ENCODE measurements at places on chromosomes 1 and 21.

DNA sequence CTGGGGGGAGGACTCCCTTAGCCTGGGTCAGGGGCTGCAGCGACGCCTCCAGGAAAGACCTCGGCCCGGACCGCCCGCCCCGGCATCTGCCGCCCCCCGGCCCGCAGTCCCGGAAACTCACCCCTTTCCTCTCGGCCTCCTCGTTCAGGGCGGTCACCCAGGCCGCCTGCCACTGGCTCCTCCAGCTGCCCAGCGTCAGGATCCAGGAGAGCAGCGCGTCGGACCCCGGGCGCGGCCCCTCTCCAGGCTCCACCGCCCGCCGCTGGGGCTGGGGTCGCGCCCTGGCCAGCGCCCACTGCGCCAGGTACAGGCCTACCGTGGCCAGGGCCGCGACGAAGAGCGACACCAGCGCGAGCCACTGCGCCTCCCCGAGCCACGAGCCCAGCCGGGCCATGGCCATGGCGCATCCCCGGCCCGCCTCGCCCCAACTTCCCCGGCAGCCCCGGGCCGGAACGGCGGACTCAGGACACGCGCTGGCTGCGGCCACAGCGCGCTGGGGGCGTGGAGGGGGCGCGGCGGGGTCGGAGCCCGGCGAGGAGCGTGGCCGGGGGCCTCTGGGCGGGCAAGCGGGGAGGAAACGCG, 478 bp downstream of the C2CD2 start:
- DNase-seq = no peak

- no peak for DNase-seq
Observed at GRCh38 chr21:33755354-33755753, 113.1 kb downstream of the ITSN1 start.

GRCh38 chr1:174160109-174160473, 771 bp downstream of the RABGAP1L start:
- DNase-seq = no peak

DNA sequence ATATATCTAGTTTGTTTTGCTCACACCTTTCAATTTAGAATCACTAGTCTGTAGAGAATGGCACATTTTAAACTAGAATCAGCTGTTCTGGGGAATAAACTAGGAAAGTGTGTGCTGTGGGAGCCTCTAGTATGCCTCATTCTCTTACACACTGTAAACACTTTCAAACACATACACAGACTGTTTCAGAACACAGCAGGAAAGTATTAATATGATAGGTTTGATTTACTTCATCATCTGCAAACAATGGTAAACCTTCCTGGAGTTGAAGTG, 67.1 kb upstream of the ABCG1 start:
- DNase-seq = no peak

DNA sequence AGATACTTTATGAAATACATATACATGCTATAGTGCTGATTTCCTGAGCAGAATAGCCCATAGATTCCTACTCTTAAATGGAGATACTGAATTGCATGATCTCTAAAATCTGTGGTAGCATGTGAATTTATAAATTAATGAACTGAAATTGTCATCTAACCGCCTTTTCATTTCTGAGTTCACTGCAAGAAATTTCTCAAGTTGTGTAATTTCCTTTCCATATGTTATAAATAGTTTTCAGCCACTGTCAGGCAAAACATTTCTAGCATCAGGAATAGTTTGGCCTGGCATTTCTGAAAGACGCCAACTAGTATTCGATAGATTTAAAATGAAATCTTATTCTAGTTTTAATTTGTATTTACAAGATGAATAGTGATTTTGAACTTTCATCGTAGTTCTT, 310.1 kb downstream of the USH2A start:
- no peak for DNase-seq

GRCh38 chr21:46062471-46063211, 35.3 kb upstream of the COL6A2 start:
- no peak for DNase-seq

DNA sequence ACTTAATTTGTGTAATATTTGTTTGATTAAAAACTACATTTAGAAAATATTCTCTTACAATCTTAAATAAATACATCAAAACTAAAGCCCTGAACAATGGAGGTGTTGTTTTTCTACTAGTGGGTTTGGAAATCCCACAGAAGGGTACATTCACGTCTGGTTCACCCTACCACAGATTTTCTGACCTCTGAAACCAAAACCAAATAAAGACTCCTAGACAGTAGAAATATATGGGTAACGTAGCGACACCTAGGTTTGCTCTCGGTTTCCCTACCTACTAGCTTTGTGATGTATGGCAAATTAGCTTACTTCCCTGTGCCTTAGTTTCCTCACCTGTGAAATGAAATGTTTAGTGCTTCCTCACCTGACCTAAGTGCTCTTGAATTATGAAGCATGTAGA, 312.6 kb downstream of the DPYD start:
- DNase-seq = no peak

DNA sequence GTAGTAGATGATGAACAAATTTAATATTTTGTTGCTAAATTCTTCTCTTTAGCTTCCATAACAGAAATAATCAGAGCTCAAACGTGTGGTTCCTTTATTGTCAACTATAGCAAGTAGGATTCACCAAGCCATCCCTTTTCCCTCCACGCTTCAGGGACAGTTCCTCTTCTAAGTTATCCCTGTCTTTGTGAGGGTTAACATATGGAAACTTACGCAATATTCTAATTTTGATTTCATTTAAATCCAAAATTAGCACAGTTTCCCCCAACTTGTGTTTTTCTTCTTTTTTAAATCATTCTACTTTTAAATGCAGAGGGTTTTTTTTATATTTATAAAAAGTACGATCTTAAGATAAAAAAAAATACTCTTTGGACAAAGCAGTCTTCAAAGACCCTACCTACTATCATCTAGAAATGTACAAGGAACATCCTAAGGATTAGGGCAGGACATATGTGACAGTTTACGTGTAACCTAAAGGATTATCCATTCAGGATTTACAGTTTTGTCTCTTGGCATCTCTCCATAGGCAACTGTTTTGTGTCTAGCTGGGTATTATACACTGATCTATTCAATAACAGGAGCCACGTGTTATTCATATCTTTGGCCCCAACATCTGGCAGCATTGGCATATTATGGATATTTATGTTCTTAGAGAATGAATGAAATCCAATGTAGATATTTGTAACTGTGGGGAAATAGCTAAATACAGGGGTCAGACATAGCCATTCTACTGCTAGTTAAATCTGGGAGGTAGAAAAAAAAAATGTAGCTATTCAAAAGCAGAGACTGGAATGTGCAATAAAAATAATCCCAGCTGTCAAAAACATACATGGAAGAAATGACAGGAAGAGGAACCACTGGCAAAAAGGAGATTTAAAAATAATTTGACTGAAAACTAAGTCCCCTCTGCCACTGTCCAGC, 272.9 kb downstream of the NEGR1 start:
- no peak for DNase-seq

DNA sequence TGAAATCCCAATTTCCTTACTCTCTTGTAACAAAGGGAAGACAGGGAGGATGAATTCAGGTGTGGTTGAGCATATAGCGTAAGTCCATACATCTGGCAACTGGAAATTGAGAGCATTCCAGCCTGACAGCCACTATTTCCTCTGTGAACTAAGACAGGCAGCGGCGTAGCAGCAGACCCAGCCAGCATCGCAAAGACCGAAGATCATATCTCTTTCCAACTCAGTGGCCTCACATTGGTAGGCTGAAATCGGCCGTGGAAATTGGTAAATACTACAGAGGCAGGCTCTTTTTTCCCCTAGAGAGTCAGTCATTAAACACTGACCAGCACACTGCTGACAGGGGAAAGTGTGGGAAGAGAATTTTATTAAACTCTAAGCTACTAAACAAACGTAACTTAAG, 43.4 kb downstream of the TARBP1 start:
- no peak for DNase-seq

DNA sequence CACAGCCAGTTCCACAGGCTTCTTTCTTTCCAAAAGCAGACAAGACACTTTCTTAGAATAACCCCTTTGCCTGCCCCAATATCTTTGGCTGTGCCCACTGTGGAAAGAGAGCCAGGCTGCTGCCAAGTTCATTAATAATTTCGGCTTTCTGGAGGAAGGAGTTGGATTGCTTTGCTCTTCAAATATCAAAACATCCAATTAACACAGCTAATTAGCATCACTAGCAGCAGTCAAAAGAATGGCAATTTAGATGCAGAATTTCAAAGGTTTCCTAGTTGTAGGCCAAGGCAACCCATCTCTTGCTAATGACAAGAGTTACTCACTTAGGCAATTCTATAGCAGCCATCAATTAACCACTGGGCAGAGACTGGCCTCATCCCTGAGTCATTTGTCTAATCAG, 91.0 kb upstream of the SPATA6 start:
- no peak for DNase-seq

GRCh38 chr1:247347477-247348222, 16.0 kb upstream of the ZNF496 start:
- no peak for DNase-seq

DNA sequence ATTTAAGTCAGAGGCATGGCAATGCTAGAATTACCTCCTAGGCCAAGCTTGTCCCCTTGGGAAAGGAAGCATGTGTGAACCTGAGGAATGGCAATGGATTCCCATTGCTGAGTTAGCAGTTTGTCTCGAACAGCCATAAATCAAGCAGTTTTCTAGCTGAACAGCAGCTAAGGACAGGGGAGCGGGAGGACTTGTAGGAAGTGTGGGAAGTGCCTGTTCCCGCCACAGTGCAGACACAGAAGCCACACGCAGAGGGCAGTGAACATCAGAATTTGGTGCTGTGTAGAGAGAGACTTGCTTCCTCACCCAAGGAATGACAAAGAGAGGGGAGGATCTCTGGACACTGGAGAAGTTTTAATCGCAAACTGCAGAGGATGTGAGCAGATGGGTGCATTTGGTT, 3.8 kb downstream of the PHGDH start:
- DNase-seq = no peak

DNA sequence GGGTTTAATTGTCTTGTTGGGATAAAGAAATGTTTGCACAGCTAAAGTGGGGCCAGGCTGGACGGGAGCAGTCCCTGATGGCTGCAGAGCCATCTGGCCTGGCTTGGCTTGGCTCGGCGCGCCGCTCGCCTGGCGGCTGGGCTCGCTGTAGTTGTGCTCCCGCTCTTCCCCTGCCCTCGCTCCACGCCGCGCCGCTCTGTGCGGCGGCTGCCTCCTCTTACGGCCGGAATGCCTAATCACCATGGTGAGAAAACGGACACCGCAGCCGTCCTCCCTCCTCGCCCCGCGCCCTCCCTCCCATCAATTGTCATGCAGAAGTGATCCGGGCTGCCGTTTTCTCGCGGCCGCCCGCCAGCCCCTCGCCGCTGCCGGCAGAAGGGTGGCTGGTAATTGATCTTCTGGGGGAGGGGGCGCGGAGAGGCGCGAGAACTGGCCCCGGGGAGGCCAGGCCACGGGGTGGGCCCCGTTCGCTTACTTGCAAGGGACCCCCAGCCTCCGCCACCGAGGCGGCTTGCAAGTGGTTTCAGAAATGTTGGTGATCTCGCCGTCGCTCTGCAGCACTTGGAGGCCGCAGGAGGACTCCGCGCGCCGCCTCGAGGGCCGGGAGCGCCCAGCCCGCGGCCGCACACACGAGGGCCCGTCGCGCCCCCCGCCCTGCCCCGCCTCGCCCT, 12.4 kb downstream of the RNF220 start:
- DNase-seq = no peak

GRCh38 chr1:173555651-173556305, 47.1 kb downstream of the SLC9C2 start:
- no peak for DNase-seq

DNA sequence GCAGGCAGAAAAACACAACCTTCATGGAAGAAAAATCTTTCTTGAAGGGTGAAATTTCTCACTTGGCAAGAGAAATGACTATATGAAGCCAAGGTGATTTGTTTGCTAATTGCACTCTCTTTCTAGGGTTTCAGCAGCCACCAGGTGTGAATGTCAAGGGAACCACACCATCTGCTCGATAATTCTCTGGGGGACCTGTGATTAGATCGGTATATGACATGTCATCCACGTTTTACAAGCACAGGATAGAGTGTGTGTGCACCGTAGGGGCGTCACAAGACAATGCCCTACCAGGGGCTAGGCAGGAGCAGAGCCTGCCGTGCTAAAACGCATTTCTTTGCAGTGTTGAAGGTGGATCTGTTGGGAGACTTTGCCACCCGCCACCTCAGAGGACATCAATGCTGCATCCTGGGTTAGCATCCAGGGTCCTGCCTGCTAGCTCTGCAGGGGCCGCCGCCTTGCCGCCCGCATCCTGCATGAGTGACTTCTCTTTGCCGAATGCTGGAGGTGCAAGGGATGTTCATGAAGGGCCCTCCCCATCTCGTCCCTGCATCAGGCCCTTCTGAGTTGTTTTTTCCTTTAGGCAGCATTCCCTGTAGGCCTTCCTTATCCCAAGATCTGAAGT, 37.8 kb upstream of the CCSAP start:
- DNase-seq = peak; percentile 66

DNA sequence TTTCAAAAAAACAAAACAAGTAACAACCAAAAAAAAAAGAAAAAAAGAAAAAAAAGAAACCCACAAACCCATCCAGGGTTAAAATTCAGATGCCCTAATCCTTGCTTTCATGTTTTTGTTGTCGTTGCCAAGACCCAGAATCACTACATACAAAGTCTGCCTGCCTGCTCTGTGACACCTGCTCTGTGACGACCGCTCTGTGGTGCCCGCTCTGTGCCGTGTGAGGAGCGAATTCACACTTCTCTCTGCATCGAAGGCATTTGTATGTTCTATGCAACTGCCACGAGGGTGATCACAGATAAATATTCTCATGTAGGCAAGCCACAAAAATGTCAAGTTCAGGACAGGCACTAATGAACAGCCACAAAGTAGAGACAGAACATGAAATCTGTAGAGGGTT, 178.6 kb downstream of the SLC45A1 start:
- no peak for DNase-seq

DNA sequence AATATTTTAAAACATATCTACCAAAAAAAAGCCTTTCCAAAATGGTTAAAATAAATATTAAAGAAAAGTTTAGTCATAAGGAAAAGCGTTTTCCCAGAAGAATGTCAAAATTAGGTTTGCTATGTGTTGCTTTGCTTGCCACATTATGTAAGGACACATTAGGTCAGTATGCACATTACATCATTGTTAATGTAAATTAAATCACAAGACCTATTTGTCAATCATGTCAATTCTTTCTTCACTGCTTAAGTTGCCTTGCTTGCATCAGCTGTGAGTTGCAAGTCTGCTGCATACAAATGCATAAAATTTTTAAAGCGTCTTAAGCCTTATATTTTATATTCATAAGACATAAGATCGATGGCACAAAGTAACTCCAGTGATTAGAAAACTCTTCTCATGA, 448.9 kb downstream of the PCP4 start:
- DNase-seq = no peak

DNA sequence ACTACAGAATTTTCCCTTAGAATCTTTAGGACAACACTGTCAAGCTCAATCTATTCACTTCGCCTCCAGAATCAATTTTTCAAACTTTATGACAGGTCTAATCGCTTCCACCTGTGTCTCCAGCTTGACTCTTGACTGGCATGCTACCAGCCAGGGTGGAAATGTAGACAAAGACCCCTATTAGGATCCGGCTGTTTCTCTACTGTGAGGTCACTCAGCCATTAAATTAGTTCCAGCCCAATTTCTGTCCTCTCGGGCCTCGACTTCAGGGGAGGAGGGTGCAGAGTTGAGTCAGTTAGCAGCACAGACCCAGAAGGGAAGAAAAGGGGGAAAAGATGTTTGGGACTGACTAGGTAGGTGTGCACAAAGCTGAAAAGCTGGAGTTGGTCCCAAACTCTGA, 78.5 kb downstream of the HLCS start:
- no peak for DNase-seq
